ENCODE measurements at places on chromosomes 2 and 18.

DNA sequence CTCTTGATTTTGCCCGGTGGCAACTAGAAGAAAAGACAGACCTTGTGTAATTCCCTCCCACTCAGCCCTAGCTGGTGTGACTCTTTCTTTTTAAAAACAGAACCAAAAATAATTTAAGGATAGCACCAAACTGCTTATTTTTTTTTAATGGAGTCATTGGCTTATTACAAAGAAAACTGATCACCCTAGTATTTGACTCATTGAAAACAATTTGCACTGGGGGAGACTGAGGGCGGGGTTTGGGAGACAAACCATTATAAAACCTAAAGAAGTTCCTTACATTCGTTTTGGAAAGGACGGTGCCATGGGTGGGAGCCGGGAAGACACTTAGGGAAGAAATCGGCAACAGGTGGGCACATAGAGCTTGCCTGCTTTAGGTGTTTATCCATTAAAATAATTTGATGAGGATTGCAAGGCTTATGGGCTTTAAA lies 2.5 kb downstream of the PAX3 start:
- DNase-seq: no peak

GRCh38 chr2:43344868-43345373 lies 118.5 kb upstream of the ZFP36L2 start:
- DNase-seq: no peak

DNA sequence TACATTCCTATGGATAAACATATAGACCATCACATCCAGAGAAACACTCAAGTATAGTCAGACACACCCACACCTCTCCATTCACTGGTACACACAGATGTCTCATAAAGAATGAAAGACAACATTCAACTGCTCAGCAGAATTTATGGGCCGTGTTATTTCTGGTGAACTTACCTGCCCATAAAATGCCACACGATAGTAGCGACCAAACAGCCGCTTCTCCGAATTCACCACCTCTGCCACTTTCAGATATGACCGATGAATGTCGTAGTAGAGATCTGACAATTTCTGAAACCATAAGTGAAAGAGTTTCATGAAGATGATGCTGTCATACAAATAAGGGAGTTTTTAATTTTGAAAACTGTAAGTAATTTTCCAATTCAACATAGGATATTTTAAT lies 70.7 kb upstream of the CCDC195 start:
- DNase-seq: no peak

GRCh38 chr2:101697124-101698013 lies at the start of gene MAP4K4:
Gene MAP4K4, plus strand, starts transcription at chr2:101697707. Its CDS starts 374 bp downstream, at chr2:101698081.
- no peak for DNase-seq

- DNase-seq: no peak
These were observed 8.2 kb downstream of the DCC start for GRCh38 chr18:52348209-52348608.

- no peak for DNase-seq
These were observed 50.0 kb downstream of the TGIF1 start for GRCh38 chr18:3500016-3500415.

GRCh38 chr2:141438536-141438935 lies 692.3 kb downstream of the LRP1B start:
- DNase-seq: no peak

DNA sequence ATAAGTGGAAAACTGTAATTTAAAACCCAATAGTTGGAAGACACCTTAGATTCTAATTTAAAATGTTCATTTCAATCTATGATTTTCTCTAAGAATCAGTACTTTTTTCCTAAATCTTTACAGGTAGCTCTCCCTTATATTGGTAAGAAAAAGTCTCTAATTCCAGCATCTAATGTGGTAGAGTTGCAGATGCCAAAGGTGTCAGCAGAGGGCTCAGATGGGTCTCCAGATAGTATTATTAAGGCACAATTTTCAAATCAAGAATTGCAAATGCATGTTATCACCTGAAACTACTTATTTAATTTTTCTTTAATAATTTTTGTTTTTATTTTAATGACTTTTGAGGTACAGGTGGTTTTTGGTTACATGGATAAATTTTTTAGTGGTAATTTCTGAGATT lies 25.5 kb upstream of the ITGA4 start:
- no peak for DNase-seq

- DNase-seq: no peak
These were observed 107.2 kb downstream of the CD226 start for GRCh38 chr18:69840445-69840844.

DNA sequence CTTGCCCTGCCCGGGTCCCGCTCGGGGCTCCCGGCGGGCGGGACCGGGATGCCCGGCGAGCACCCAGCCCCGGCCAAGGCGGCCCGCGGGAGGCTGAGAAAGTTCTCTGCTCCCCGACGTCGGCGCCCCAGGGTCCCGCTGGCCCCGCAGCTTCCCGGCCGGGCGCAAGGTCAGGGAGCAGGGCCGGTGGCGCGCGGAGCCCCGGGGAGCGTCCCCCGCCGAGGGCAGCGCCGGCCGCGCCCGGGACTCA lies 331 bp downstream of the SERPINE2 start:
- DNase-seq: no peak

All from NCI-H1417 treated with DMSO at 0.1 percent for 48 hours (cell line).